Liver (tissue), 10 donors: ENCODE measurements at places on chromosomes 16 and 17. TPM values are rescaled to one million over a fixed set of nuclear protein-coding genes. Genes with fewer than 3 reads are reported as not detected.

The LGALS9 gene
- 14.3 TPM for total RNA-seq

The ZNF830 gene
- 6.9 TPM for total RNA-seq

The CMTM2 gene
- total RNA-seq, result 0.50 TPM

The IL21R gene
- 0.84 TPM for total RNA-seq

The PMP22 gene
- total RNA-seq, result 3.2 TPM

The VMO1 gene
- total RNA-seq, result 1.8 TPM

The DHX8 gene
- 19.2 TPM for total RNA-seq

The TMEM204 gene
- 11.7 TPM for total RNA-seq

The TBX4 gene
- not detected for total RNA-seq

The C1QTNF8 gene
- not detected for total RNA-seq

The NDE1 gene
- total RNA-seq, result 17.3 TPM

The KCNJ18 gene
- not detected for total RNA-seq

The GLP2R gene
- 1.4 TPM for total RNA-seq
